Natural killer cell (primary cell): ENCODE measurements at places on chromosomes 5 and 9. TPM values are rescaled to one million over a fixed set of nuclear protein-coding genes. Genes with fewer than 3 reads are reported as not detected.

Gene ANKRD34B
- total RNA-seq: not detected

Gene GFRA3
- not detected for total RNA-seq

Gene RLN1
- total RNA-seq: 1.9 TPM

Gene TMEM215
- not detected for total RNA-seq

Gene NPR3
- total RNA-seq: 0.23 TPM

Gene FAM78A
- 57.6 TPM for total RNA-seq

Gene MGAT1
- 149 TPM for total RNA-seq

Gene PCDHB5
- not detected for total RNA-seq

Gene PPP2R2B
- total RNA-seq: 63.7 TPM

Gene TAF11L5
- total RNA-seq: not detected

Gene ENHO
- 0.34 TPM for total RNA-seq

Gene SMAD5
- 60.1 TPM for total RNA-seq

Gene MARVELD2
- total RNA-seq: 0.50 TPM

Gene SLC4A9
- not detected for total RNA-seq

Gene CD14
- 1.4 TPM for total RNA-seq

Gene GSN
- 103 TPM for total RNA-seq

Gene FOXD4
- total RNA-seq: not detected

Gene TLE1
- 58.9 TPM for total RNA-seq

Gene C5orf34
- total RNA-seq: 1.3 TPM

Gene SOWAHA
- not detected for total RNA-seq

Gene MCC
- 1.4 TPM for total RNA-seq

Gene PRRX2
- not detected for total RNA-seq

Gene SOHLH1
- not detected for total RNA-seq

Gene IFNA13
- total RNA-seq: not detected

Gene MACROH2A1
- 139 TPM for total RNA-seq

Gene CCDC192
- not detected for total RNA-seq

Gene IFNA21
- total RNA-seq: not detected

Gene ZCCHC10
- 20.4 TPM for total RNA-seq

Gene NTRK2
- total RNA-seq: 0.08 TPM
